Stimulated activated CD4-positive, alpha-beta T cell treated with anti-CD3 and anti-CD28 coated beads, Interleukin-4, amount 100 ng/mL, for 1 hour (primary cell): ENCODE measurements at places on chromosomes 16 and 17.
A peak's percentile ranks its signal among the peaks of the same experiment; 100 is the strongest.

GRCh38 chr17:21551081-21551881 is 141.0 kb upstream of the KCNJ18 start:
- DNase-seq, result peak; percentile 83

DNA sequence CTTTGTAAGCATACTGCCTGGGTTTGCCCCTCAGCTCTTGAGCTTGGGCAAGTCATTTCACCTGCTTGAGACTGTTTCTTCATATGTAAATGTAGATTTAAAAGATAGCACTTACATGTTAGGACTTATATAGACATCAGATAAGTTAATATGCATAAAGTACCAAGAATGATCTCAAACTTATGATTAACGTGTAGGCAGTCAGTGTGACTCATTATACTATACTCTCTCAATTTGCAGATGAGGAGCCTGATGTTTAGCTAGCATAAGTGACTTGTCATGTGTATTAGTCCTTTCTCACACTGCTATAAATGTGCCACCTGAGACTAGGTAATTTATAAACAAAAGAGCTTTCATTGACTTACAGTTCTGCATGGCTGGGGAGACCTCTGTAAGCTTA is 690.5 kb downstream of the KCNJ2 start:
- no peak for DNase-seq

DNA sequence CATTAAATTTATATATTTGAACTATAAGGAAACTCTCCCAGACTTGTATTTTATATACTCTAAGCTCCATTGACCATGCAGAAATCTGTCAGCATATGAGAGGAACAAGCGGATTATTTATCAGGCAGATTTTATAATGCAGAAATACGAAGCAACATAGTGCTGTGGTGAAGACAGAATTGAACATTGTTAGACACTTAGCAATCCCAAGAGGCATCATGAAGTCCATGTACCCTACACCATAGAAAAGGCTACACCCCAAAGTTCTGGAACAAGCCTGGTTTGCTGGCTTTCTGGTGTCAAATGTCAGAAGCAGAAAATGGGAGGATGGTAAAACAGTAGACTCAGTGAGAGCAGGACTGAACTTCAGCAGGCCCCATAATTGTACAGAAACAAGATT is 241.1 kb downstream of the PRKCA start:
- DNase-seq, result no peak

DNA sequence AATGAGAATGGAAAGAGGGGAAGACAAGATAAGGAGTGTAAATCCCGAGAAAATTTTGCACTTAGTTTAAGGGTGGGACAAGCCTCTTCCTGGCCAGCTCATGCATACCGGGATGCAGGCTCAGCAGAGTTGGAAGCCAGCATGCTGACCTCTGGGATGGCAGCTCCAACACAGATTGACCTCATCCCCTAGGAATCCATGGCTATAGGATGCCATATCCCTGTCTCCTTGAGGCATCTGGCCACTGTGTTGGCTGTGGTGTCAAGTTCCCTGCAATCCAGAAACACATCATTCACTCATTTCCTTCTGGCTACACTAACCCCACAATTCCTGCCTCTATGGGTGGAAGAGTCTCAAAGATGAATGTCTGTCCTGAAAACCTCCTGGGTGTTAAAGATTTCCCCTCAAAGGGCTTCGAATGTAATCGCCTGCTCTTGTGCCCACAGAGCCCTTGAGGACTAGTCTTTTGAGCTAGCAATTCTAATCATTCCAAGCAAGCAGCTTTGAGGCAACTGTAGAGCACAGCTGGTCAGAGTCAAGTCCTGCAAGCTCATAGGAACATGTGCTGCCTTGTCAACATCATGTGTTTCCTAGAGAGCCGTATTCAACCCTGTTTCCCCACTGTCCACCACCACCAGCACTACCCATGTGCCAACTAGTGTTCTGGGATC is 141.4 kb downstream of the PMP22 start:
- no peak for DNase-seq

DNA sequence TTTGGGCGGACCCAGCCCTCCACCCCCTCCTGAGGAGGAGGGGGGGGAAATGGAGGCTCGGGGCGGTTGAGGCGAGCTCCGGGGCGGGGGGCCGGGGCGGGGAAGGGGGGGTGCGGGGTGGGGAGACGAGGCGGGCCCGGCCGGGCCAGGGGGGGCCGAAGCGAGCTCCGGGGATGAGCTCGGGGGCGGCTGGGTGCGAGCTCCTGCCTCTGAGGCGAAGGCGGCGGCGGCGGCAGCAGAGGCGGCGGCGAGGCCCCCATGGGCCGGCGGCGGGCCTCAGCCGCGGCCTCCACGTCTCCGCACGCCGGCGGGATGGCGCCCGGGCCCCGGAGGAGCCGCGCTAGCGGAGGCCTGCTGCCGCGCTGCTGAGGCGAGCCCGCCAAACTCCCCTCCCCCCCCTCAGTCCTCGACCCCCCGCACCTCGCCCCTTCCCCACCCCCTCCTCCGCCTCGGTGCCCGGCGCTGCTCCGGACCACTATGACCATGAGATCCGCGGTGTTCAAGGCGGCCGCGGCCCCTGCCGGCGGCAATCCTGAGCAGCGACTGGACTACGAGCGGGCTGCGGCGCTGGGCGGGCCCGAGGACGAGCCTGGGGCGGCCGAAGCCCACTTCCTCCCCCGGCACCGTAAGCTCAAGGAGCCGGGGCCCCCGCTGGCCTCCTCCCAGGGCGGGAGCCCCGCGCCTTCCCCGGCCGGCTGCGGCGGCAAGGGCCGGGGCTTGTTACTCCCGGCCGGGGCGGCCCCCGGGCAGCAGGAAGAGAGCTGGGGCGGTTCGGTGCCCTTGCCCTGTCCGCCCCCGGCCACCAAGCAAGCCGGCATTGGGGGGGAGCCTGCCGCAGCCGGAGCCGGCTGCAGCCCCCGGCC is 596 bp downstream of the MSL1 start:
- DNase-seq, result peak; percentile 52

DNA sequence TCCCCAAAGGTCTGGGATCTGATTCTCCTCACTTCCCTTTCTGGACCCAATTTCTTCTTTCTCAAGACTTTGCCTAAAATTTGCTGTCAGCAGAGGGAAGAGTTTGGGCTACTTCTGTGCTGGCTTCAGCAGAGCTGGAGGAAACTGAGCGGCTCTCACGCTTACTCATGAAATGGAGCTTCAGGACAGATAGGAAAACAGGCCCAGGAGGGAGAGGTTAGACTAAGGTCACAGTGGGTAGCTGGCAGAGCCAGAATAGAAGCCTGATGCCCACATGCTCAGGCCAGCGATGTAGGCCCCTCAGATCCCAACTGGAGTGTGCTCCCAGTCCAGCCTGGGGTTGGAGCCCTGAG is 593 bp downstream of the SLC38A7 start:
- no peak for DNase-seq

- no peak for DNase-seq
These were observed 173.7 kb downstream of the SOX9 start for GRCh38 chr17:72294487-72294893.

DNA sequence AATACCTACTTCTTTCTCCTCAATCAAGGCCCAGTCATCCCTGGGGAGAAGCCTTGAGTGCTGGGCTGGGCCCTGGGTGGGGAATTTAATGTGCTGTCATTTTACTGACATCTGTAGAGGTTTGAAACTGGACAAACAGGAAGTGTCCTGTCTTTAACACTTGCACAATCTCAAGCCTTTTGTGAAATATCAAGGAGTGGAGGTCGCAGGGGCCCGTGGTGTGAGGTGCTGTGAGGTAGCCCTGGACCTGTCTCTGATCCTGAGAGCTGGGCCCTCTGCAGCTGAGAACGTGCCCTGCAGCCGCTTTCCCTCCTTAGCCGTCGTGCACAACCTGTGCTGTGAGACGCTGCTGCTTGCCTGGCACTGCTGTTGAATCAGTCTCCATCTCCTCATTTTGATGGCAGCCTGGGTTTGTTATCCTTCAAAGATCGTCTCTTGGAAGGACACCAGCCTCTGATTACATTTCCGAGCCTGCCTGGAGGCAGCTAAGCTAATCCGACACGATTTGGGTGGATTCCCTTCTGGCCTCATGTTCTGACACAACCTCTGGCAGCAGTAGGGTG is 29.9 kb downstream of the SMARCE1 start:
- no peak for DNase-seq

GRCh38 chr17:45855691-45856336 is 11.1 kb downstream of the SPPL2C start:
- no peak for DNase-seq

- DNase-seq, result no peak
These were observed at the start of gene SCNN1G for GRCh38 chr16:23182679-23183542. TSS of gene SCNN1G (plus strand) at chr16:23182745. CDS start at chr16:23186272, 3,527 bp downstream.

DNA sequence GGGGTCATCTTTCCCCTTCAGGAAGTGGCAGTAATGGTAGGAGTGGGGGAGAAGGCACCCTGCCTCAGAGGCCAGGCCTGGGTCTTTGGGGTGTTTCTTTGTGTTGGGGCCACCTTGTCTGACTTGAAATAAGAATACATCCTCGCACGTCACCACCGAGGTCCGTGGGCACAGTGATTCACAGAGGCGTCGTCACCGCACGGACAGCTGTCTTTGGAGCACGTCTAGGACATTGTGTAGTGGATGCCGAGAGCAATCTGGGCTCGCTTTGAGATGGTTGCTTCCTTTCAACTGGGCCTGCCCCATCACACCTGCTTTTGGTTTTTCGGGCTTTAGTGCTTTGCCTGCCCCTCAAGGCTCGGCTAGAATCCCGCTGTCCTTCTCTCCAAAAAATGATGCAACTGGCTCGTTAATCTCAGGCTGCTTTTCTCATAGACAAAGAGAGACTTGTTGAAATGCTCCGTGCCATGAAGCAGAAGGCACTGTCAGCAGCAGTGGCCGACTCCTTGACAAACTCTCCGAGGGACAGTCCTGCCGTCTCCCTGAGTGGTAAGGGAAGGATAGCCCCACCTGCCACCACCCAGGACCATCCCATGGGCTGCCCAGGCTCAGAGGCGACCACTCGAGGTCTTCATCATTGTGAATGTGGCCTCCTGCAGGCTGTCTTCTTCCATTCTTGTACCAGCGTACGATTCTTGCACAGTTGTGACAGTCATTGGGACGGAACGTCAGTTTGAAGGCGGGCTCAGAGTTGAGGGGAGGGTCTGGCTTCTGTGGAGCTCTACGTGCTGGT is 24.0 kb downstream of the GINS2 start:
- no peak for DNase-seq

DNA sequence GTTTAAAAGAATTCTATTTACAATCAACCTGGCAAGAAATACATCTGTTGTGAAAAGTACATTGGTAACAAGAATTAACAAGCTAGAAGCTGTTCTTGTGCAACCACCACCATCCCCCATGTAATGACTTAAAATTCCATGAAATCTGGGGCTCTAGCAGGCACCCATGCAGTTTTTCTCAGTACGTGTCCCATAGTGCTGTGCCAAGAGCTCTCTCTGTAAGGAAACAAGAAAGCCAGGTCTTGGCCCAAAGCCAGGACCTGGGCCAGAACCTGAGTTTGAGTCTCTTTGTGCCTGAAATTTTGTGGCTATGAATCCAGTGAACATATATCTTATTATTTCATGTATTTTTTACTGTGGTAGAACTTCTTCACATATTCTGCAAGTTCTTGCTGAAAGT is 46.6 kb downstream of the NUP93 start:
- no peak for DNase-seq

- no peak for DNase-seq
These were observed 24.7 kb downstream of the WSB1 start for GRCh38 chr17:27318633-27319032.

- DNase-seq, result no peak
These were observed 540.9 kb upstream of the C16orf82 start for GRCh38 chr16:26525856-26526255.

DNA sequence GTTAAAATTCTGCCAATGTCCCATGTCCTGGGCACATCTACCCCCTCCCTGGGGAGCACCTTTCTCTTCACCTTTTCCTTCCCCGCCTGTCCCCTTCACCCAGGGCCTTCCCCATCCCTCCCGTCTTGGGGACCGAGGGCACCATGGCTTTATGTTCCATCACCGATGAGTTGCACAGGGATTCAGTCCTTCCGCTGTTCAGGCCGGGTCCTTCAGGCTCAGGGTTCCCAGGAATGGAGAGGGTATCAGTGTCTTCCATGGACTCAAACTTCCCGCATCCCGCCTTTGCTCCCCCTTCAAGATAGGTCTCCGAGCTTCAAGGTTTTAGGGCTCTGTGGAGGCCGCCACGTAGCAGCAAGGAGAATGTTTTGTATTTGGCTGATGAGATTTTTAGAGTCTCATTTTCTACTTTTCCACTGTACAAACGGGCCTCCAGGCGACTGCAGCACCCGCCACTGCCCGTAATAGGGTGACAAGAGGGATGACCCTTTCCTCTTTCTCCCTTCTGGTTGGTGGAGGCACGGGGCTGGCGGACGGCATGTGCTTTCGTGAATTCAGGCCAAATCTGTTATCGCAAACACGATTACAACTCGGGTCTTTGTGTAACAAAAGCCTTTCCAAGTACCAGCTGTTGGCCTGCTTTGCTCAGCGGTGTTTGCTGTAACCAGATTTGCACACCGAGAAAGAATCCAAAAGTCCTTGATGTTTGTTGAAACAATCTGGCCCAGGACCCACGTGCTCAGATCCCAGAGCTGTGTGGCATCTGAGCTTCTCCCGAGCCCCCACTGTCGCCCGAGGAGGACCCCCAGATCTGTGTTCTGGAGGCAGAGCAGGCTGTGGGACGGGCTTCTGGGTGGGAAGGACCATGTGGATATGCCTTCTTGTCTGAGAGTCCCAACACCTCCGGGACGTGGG is 236.3 kb downstream of the SEC14L1 start:
- no peak for DNase-seq

DNA sequence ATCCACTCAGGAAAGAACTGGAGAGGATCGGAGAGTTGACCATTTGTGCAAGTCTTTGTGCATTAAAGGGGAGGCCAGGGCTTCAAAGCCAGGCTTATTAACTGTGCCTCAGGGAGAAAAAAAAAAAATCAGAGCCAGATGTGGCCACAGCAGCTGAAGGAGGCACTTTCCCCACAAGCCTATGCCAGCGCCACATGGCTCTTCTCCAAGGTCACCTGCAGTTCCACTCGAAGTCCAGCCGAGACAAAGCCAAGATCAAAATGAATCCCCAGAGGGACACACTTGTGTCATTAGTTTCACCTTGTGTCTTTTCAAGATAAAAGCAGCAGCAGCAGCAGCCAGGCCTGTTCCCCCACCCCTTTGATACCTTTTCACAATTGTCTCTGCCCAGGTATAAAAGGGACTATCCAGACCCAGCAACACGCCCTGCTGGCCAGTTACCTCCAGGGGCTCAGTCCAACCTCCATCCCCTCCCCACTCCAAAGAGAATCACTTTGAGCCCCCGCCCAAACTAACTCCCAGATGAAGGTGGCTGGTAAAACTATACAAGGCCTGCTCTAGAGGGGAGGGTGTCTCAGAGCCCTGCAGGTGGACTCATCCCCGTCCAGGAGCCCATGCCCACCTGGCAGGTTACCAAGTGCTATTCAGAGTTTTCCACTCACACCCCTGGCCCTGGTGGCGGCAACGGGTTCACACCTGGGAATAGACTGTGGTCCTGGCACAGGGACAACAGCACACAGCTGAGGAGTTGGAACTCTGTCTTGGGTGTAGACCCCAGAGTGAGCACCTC is 29.2 kb downstream of the AXIN2 start:
- no peak for DNase-seq

GRCh38 chr17:65418622-65419021 is 142.8 kb downstream of the AXIN2 start:
- no peak for DNase-seq

- peak; percentile 65 for DNase-seq
These were observed 24.2 kb downstream of the B9D1 start for GRCh38 chr17:19338031-19338990.
